ENCODE measurements at places on chromosomes 2 and 18.

DNA sequence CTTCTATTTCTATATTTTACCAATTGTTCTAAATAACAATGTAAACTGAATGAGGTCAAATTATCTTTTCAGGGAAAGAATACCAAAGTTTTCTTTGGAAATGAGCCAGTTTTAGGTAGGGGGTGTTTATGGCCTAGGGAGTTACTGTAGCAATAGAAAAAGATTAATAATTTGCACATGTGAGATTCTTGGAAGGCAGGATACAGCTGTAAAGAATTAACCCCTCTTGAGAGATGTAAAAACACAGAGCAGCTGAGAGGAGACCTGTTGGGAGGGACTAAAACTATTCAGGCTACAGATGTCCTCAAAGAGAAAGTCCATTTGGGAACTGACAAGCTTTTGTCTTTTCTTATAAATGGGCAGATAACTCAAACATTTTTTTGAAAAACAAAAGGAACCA lies 182.2 kb downstream of the FIGN start:
- no peak for DNase-seq

GRCh38 chr2:230216489-230216888 lies 3.3 kb downstream of the SP110 start:
- DNase-seq: no peak

- no peak for DNase-seq
Measured at GRCh38 chr18:49558356-49558755, 3.5 kb upstream of the LIPG start.

GRCh38 chr2:71672826-71673795 lies 219.8 kb downstream of the DYSF start:
- DNase-seq: no peak

DNA sequence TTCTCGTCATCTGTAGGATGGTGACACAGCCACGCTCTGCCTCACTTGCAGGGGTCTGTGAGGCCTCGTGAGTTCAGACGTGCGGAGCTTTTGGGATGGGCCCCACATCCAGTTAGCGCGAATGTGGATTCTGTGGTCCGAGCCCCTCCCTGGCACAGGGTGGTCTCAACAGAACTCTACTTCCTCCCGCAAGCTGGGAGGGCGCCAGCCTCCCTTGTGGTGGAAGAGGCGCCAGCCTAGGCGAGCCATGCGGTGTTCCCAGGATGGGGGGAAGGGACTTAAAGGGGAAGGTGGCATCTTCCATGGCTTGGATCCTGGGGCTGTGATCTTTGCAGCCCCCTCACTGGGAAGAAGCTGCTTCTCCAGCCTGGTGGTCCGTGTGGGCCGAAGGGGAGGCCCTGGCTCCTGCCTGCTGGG lies 1.4 kb downstream of the SNORC start:
- no peak for DNase-seq

DNA sequence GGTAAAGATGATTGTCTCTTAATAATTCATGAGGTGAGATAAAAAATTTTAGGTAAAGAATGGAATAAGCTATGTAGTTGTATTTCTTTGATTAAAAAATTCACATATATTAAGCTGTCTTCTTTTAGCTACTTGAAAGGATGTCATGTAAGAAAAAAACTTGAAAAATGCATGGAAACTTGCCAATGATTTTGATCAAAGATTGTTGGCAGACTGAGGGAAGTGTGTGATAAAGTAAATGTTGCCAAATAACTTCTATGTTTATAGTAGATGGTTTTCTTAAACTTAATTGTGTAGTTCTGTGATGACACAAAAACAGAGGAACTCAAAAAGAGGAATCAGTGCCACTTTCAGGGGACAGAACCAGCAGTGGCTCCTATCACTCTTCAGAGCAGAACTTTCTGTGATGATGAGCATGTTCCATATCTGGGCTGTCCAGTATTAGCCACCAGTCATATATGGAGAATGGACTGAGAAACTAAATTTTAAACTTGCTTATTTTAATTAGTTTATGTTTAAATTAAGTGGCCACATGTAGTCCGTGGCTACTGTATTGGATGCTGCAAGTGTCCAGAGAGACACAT lies 51.9 kb upstream of the SLC38A11 start:
- no peak for DNase-seq

DNA sequence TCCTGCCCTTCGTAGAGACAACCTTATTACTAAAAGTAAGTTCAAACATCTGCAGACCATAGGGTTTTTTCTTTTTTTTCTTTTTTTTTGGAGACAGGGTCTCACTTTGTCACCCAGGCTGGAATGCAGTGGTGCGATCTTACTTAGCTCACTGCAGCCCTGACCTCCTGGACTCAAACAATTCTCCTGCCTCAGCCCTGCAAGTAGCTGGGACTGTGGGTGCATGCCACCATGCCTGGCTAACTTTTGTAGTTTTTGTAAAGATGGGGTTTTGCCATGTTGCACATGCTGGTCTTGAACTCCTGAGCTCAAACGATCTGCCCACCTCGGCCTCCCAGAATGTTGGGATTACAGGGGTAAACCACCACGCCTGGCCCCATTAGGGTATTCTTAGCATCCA lies 32.4 kb downstream of the HADHA start:
- DNase-seq: no peak

GRCh38 chr18:37578886-37579513 lies 13.4 kb upstream of the CELF4 start:
- no peak for DNase-seq

DNA sequence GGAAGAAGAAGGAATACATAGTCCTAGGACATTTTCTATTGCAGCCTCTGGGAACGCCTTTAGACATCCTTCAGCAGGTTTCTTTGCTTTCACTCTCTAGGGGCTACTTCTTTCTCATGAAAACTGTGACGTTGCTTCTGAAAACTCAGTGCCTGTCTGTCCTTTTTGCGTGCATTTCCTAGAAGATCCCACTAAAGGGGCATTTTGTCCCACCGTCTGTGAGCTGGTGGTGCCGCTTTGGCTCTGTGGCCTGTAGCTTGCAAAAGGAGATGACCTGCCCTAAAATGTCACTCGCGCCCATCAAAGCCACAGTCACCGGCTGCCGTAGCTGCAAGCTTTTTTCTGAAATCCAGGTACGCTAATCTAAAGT lies 579 bp downstream of the STAT4 start:
- no peak for DNase-seq

DNA sequence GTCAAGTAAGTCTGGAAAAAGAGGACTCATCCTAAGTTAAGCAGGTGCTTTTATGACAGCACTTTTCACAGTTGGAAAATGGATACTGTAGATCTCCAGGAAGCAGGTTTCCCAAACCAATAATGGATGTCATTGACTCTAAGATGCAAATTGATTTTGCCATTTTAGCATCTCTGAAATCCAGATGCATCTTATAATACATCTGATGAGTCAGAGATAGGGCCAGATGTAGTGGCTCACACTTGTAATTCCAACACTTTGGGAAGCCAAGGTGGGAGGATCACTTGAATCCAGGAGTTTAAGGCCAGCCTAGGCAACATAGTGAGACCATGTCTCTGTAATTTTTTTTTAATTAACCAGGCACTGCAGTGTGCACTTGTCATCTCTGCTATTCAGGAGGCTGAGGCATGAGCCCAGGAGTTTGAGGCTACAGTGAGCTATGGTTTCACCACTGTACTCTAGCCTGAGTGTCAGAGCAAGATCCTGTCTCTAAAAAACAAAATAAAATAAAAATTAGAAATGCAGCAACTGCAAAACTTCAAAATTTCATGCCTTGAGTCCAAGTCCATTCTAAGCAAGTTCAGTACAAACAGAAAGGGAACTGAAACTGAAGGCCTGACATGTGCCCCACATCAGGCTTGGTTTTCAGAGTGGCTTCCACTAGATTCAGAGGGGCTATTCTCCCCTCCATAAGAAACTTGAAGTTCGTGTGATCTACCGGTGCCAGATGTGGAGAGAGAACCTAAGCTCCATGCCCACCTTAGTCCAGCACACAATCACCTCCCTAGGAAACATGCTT lies 267.8 kb upstream of the NCKAP5 start:
- DNase-seq: no peak

GRCh38 chr2:74653589-74653984 lies 460 bp upstream of the SEMA4F start:
- no peak for DNase-seq

GRCh38 chr2:122072666-122073065 lies 317.2 kb downstream of the TSN start:
- no peak for DNase-seq

- DNase-seq: no peak
Measured at GRCh38 chr2:175769200-175769599, 232.9 kb downstream of the LNPK start.

DNA sequence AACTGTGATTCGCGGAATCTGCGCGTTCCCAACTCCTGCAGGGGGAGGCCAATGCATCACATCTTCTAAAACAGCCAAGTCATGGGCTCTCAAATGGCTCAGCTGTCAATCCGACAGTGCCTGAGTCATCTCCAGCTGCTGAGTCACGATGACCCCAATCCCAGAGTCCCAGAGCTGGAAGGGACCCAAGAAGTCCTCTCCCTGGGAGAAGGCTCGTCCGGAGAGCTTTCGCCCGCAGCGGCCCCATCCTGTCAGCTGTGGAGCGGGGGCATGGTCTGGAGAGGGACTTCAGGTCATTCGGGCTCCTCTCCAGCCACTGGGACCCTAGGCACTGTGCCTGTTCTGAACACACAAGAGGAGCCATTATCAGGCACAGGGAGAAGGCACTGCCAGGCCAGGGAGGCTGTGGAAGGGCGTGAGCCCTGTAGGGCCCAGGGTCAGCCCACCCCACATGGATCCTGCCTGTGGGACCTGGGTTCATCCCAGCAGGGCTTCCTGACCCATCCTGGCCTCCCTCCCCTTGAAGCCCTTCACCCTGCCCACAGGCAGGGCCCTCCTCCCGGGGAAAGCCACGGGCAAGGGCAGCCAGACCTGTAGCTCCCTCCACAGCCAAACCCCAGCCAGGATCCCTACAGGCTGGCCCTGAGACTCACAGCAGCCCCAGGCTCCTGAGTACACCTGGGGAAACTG lies 47.6 kb upstream of the GPC1 start:
- peak; percentile 19 for DNase-seq

- DNase-seq: no peak
Measured at GRCh38 chr2:72138921-72139381, 8.7 kb downstream of the CYP26B1 start.

GRCh38 chr18:73908323-73908722 lies 239.3 kb downstream of the FBXO15 start:
- peak; percentile 16 for DNase-seq

- no peak for DNase-seq
Measured at GRCh38 chr2:241595600-241596140, 37.1 kb downstream of the BOK start.

GRCh38 chr2:173282795-173283545 lies 71.7 kb upstream of the CDCA7 start:
- no peak for DNase-seq

- no peak for DNase-seq
Measured at GRCh38 chr2:134712736-134713135, 6.1 kb downstream of the TMEM163 start.

DNA sequence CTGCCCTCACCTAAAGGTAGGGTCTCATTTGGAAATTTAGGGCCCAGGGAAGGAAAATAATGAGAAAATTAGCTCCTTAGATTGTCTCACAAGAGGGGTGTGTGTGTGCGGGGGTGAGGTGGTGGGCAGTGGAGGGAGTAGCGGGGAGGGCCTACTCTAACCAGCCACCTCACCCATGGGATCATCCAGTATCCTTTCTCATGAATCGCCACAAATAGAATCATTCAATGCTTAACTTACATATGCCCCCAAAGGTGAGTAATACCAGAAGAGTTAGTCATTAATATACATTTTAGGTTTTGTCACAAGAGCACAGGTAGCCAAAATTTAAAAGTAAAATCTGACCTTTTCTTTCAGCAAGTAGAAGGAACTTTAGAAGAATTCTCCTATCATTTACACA lies 122.1 kb downstream of the PLEKHM3 start:
- no peak for DNase-seq

- DNase-seq: peak; percentile 43
Measured at GRCh38 chr2:37156071-37156856, 516 bp downstream of the EIF2AK2 start.

GRCh38 chr2:101368376-101368775 lies 18.9 kb downstream of the CREG2 start:
- peak; percentile 60 for DNase-seq

DNA sequence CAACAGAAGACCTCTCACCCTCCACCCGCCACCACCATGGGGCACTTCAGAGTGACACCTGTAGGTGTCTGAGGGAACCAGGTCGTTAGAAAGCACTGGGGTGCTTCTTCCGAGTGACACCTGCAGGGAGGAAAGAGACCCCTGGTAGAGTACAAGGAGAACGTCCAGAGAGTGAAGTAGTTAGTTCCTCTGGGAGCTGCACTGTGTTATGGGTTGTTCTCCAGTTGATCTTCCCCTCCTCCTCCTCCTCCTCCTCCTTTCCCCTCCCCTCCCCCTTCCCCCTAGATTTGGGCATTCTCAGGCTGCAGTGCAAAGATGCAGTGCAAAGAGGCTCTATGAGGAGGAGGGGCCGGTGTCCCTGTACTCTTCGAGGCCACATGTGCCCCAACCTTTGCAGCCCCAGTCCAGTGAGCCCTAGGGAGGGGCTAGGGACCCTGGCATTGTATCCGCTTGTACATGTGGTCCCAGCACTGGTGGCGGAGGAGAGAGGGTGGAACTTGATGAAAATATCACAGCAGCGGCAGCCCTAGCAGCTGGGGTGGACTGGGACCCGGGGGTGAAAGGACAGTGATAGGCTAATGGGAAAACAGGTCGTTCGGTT lies 850 bp downstream of the DNAJB2 start:
- DNase-seq: no peak

DNA sequence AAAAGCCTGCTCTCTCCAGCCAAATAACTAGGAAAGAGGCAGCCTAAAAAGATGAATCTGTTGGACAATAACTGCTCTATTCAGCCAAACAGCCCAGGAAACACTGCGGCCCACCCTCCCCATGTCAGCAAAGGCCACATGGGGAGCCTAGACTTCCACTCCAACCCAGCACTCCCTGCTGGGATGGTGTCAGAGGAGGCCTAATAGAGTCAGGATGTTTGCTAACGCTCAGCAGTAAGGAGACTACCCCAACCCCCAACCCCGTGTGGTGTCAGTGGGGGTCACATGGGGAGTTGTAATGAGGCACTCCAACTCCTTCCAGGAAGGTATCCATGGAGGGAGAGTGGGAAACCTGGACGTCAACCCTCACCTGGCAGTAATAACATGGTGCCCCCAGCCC lies 41.6 kb downstream of the ZBTB7C start:
- DNase-seq: no peak

DNA sequence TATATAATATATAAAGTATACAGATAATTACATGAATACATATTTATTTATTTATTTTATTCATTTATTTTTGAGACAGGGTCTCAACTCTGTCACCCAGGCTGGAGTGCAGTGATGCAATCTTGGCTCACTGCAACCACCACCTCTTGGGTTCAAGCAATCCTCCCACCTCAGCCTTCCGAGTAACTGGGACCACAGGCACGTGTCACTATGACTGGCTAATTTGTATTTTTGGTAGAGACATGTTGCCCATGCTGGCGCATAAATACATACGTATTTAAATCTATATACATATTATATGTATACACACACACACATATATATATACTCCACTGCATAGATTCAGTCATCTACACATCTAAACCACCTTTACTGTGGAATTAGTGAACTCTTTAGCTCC lies 20.6 kb upstream of the NDUFV2 start:
- DNase-seq: no peak

Data from large intestine (tissue), 12 donors.